ENCODE measurements at places on chromosomes 11 and 22.

GRCh38 chr11:9072626-9073176 is 18.7 kb downstream of the SCUBE2 start:
- DNase-seq: no peak

DNA sequence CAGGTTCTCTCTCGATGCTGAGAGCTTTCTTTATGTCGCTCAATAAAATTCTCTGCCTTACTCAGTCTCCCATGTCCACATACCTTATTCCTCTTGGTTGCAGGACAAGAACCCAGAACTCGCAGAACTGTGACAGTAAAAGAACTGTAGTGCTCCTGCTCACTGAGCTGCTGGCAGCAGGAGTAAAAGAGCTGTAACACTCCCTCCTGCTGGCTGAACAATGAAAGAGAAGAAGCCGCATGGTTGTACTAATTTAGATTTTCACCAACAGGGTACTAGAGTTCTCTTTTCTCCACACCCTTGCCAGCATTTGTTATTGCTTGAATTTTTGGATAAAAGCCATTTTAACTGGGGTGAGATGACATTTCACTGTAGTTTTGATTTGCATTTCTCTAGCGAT is 433.2 kb downstream of the GUCY1A2 start:
- DNase-seq: no peak

GRCh38 chr11:61193596-61193995 is 9.7 kb upstream of the PGA3 start:
- no peak for DNase-seq

- DNase-seq: no peak
These were observed 978 bp downstream of the C11orf87 start for GRCh38 chr11:109422870-109423465.

DNA sequence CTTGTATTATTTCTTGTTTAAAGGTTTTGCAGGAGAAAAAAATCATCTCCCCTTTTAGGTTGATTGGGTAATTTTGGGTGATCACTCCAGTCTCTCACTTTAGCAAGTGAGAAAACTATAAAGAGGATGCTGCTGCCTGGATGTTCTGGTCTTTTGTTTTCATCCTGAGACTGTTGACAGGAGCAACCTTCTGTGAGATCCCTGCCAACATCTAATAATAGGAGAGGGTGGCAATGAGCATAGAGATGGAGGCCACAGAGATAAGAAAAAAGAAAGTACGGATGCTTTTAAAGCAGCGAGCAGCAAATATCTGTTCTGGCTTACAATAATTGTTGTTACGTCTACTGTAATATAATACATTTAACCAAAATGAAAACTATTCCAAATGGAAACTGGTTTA is 293.6 kb upstream of the MTNR1B start:
- DNase-seq: no peak

DNA sequence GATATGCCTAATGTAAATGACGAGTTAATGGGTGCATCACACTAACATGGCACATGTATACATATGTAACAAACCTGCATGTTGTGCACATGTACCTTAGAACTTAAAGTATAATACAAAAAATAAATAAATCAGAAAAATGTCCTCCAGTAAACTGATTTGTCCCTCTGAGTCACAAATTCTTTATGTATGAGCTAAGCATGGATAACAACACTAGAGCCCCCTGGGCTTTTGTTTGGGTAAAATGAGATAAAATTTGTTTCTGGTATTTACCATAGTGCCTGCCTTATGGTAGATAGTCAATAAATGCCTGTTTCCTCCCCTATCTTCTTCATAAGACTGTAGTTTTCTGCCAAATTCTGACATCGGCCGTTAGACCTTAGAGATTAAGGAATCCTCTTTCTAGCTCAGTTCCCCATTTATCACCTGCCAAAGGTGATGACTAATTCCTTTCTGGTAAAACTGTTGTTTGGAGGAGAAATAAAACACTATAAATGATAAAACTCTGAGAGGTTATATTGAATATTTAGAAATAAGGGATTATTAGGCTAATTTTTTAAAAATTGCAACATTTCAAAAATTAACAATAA is 43.6 kb upstream of the LUZP2 start:
- no peak for DNase-seq

- no peak for DNase-seq
These were observed 168.1 kb downstream of the BARX2 start for GRCh38 chr11:129543515-129544290.

Measured in SK-N-MC (cell line).